ENCODE measurements at places on chromosomes 1 and 21. TPM values are rescaled to one million over a fixed set of nuclear protein-coding genes. Genes with fewer than 3 reads are reported as not detected.

The SLC6A17 gene
- total RNA-seq, result 0.14 TPM

The L1TD1 gene
- 10.1 TPM for total RNA-seq

DNA sequence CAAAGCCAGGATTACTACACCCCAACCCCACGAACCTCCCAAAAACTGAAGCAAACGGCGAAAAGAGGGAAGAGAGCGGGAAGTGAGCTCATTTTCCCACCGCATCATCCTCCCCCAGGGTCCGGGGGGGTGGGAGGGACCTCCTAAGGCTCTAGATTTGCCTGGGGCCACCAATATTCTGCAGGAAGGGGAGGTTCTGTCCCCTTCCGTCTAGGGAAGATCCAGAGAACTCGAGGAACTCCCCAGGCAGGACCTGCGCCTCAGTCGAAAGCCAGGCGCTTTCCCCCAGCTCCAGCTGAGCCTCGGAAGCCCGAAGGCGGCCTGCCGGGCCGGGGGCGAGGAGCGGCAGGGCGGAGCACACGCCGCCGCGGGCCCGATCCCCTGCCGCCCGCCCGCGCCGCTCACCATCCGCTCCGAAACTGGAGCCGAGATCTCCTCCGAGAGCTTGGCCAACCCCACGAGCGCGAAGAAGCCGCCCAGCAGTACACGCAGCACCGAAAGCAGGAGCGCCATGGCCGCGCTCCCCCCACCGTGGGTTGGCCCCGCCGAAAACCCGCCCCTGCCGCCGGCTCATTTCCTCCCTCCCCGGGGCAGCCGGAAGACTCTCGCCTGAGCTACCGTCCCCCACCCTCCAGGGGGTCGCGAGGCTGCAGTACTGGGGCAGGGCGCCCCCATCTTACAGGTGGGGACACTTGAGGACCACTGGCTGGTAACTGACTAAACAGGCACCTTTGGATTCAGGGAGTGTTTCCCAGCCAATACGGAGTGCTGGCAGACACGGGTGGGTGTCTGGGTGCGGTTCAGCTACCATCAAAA, at the start of gene TMEM35B:
TSS of gene TMEM35B (minus strand) at position 555 of the 816 bp plus-strand sequence. CDS start at position 513, 42 bp downstream.
- peak within 1 kb of the TSS; percentile 97 for H3K4me3 ChIP-seq
- no peaks in the 10 kb centered on the region for H3K36me3 ChIP-seq
- peaks cover 8% of the 10 kb centered on the region for H3K4me1 ChIP-seq
- no peaks in the 10 kb centered on the region for H3K27me3 ChIP-seq

GRCh38 chr1:60461925-60462595, 388.5 kb upstream of the C1orf87 start:
- no peak overlapping the region for H3K4me3 ChIP-seq
- no peaks in the 10 kb centered on the region for H3K27me3 ChIP-seq
- H3K27ac ChIP-seq, result no peak overlapping the region
- H3K36me3 ChIP-seq, result peaks cover 5% of the 10 kb centered on the region
- peaks cover 4% of the 10 kb centered on the region for H3K4me1 ChIP-seq

DNA sequence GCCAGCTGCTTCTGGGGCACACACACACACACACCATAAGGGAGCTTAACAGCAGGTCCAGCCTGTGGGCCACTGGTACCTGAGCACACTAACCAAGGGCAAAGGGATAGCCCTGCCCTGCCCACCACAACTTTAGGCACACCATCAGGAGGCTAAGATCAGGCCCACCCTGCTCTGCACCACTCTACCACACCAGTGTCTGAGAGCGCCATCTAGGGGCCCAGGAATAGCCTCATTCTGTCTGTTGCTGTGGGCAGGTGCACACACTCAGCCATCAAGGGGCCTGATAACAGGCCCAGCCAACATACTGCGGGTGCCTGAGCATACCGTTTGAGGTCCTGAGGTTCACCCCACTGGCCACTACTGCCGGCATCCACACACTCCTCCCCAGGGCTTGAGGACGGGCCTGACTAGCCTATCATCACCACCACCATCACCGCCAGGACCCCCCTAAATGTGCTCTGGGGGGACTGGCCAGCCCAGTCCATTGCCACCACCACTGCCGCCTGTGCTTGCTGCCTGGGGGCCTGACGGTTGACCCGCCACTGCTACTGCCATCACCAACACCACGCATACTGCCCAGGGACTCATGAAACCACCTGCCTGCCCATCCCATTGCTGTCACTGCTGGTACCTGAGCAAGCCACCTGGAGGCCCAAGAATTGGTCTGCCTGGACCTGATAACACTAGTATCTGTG, 31.3 kb downstream of the NSL1 start:
- H3K27me3 ChIP-seq, result no peaks in the 10 kb centered on the region

GRCh38 chr1:10897321-10897980, 101.0 kb upstream of the CASZ1 start:
- no peak overlapping the region for H3K27ac ChIP-seq
- H3K36me3 ChIP-seq, result no peaks in the 10 kb centered on the region
- no peak for DNase-seq
- peaks cover 14% of the 10 kb centered on the region for H3K4me1 ChIP-seq

DNA sequence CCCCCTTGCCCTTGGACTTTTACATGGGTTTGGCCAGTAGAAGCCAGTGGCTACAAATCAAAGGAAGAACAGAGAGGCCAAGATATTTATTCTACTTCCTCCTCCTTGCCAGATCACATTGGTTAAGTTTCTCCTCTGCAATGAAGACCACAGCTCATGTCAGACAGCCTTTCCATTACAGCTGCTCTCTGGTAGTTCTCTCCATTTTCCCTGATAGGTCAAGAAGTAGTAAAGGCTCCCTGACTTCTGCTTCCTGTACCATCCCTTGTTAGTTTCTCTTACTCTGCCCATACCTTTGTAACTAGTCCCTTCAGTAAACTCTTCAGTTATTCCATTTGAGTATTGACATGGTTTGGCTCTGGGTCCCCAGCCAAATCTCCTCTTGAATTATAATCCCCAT, 27.8 kb downstream of the NME7 start:
- no peak overlapping the region for H3K4me3 ChIP-seq
- no peaks in the 10 kb centered on the region for H3K27me3 ChIP-seq
- H3K4me1 ChIP-seq, result no peaks in the 10 kb centered on the region
- no peak overlapping the region for H3K27ac ChIP-seq

- no peaks in the 10 kb centered on the region for H3K27me3 ChIP-seq
- no peak for DNase-seq
- no peaks in the 10 kb centered on the region for H3K36me3 ChIP-seq
- H3K27ac ChIP-seq, result no peak overlapping the region
Measured at GRCh38 chr1:172719694-172720138, 60.8 kb downstream of the FASLG start.

GRCh38 chr1:24632832-24633175, 10.3 kb upstream of the SRRM1 start:
- no peak for DNase-seq
- no peak overlapping the region for H3K4me3 ChIP-seq
- H3K27me3 ChIP-seq, result peaks cover 26% of the 10 kb centered on the region
- H3K4me1 ChIP-seq, result peaks cover 3% of the 10 kb centered on the region
- H3K27ac ChIP-seq, result no peak overlapping the region
- H3K36me3 ChIP-seq, result no peaks in the 10 kb centered on the region

DNA sequence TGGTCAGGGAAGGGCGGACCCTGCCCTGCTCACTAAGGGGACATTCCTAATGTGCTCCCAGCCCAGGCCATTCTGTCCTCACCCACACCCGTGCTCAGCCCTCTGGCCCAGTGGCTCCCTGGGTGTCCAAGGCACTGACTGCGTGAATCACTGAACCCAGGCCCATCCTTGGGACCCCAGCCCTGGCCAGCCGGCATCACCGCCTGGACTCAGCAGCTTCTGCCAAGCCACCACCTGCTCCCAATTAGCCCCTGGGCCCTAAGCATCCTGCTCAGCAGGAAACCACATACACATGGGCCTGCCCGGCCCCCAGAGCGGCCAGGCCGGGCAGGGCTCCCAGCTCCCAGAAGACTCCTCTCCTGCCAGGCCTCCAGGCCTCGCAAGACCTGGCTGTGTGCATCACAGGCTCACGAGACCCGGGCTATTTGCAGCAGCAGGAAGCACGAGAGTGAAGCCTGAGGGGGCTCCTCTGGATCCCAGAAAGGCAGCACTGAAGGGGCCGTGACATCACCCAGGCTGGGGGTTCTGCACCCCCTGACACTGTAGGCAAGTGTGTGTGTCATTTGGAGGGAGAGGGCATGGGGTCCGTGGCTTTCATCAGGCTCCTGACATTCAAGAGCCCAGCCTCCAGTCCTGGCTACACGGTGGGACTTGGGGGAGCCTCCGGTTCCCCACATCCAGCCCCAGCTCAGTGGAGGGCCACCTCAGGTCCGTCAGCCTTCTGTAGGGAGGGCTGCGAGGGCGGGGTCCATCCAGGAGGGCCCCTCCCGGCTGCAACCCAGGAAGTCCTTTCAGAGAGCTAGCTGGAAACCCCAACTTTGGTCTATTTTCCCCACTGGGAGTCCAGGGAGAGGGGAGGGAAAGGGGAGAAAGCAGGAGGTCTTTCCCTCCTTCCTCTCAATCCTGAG, 1.6 kb downstream of the MFAP2 start:
- peaks cover 8% of the 10 kb centered on the region for H3K27me3 ChIP-seq
- H3K36me3 ChIP-seq, result no peaks in the 10 kb centered on the region
- H3K4me1 ChIP-seq, result peaks cover 40% of the 10 kb centered on the region
- no peak overlapping the region for H3K27ac ChIP-seq
- no peak for DNase-seq

DNA sequence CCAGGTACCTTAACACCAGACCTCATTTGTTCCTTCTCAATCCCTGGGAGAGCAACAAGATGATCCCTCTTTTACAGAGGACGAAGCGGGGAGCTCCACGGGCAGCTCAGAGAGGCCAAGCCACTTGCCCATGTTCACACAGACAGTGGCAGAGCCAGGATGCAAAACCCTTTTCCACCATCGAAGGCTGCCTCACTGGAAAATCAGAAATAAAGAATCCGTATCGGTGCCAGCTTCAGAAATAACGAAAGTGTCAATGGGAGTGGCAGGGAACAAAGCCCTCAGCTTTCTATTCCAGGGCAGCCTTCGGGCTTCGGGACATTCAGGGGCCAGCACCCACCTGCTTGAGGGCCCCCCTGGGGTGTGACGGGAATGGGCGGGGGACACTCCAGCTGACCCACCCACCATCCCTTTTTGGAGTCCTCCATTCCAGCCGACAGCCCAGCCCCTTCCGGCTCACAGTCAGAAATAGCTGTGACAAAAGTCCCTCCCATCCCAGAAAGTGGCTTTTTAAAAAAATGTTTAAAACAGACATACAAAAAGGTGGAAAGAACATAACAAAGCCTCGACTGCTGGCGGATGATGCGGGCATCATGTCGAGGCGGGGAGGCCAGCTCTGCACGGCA, 6.0 kb downstream of the IFFO2 start:
- H3K4me1 ChIP-seq, result peaks cover 62% of the 10 kb centered on the region
- peak overlapping the region; percentile 83 for H3K4me3 ChIP-seq
- no peak for DNase-seq
- no peaks in the 10 kb centered on the region for H3K36me3 ChIP-seq

GRCh38 chr1:93723110-93723509, 41.5 kb upstream of the BCAR3 start:
- DNase-seq, result peak; percentile 36
- H3K27ac ChIP-seq, result peak overlapping the region; percentile 97
- H3K36me3 ChIP-seq, result no peaks in the 10 kb centered on the region
- H3K4me1 ChIP-seq, result peaks cover 86% of the 10 kb centered on the region
- H3K27me3 ChIP-seq, result no peaks in the 10 kb centered on the region
- peak overlapping the region; percentile 72 for H3K4me3 ChIP-seq

DNA sequence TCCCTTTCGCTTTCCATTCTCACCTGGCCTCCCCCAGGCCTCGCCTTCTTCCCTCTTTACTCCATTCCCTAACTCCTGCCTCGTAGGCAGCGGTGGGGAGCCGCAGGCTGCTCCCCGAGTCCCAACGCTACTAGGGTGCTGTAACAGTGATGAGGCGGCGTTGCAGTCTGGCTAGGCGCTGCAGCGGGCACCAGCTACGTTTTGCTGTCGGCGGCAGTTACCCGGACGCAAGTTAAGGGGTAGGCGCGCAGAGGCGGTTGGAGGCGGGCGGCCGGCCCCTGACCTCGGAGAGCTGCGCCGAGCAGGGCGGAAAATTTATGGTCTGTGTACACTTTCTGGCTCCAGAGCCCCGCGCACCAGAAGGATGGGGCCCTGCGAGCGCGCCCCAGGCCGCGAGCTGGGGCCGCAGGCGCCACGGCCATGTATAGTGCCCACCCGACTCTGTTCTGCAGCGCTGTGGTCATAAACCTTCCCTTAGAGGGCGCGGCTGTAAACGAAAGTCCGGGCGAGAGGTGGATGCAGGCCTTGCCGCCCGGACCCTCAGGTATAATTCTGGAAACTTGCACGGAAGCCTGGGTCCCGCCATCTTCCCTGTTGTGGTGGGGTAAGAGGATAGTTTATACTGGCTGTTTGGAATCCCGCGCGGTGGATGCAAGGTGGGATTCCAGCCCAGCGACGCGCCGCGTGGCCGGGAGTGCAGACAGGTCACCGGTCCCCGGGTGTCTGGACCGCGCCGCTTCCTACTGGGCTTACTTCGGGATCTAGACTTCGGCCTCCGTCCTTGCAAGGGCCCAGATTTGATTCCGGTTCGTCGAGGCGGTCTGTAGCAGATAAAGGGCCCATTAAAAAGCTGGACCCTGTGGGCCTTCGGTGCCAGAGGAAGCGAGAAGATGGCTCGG, 15.0 kb downstream of the HLX start:
- peaks cover 4% of the 10 kb centered on the region for H3K36me3 ChIP-seq
- no peak overlapping the region for H3K27ac ChIP-seq
- no peak overlapping the region for H3K4me3 ChIP-seq
- H3K27me3 ChIP-seq, result peaks cover 100% of the 10 kb centered on the region

DNA sequence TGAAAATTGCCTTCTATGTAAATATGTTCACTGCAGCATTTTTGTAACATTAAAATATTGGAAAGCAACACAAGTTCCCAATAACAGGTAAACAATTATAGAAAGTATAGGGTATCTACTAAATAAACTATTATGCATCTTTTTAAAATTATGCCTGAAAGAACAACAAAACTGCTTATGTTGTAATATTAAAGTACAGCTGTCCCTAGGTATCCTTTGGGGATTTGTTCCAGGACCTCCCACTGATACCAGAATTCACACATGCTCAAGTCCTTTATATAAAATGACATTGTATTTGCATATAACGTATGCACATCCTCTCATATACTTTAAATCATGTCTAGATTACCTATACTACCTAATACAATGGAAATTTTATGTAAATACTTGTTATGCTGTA, 121.8 kb upstream of the TNFSF4 start:
- no peak overlapping the region for H3K27ac ChIP-seq
- H3K4me1 ChIP-seq, result no peaks in the 10 kb centered on the region
- no peak overlapping the region for H3K4me3 ChIP-seq
- no peak for DNase-seq
